ENCODE measurements at places on chromosomes 3 and 15.

- DNase-seq: no peak
Observed at GRCh38 chr3:1600700-1601418, 497.8 kb upstream of the CNTN4 start.

GRCh38 chr3:58464866-58465265, 27.0 kb upstream of the KCTD6 start:
- no peak for DNase-seq

DNA sequence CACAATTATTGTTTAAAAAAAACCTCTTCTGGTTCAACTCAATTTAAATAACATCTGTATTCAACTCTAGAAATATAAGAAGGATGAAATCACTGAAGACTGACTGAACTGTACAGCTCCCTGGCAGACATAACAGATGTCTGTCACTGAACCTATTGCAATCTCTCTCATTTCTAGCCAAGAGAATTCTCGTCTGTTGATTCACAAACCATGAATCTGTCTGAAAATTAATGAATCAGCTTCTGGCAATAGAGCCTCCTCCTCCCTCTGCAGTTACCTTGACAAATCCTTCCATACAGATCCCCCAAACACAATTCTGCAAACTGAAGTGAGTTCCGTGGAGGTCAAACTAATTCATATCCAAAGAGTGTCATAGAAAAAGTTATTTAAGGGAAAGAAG, 561.4 kb downstream of the PYDC2 start:
- no peak for DNase-seq

GRCh38 chr3:4845882-4846281, 133.4 kb upstream of the BHLHE40 start:
- DNase-seq: no peak

DNA sequence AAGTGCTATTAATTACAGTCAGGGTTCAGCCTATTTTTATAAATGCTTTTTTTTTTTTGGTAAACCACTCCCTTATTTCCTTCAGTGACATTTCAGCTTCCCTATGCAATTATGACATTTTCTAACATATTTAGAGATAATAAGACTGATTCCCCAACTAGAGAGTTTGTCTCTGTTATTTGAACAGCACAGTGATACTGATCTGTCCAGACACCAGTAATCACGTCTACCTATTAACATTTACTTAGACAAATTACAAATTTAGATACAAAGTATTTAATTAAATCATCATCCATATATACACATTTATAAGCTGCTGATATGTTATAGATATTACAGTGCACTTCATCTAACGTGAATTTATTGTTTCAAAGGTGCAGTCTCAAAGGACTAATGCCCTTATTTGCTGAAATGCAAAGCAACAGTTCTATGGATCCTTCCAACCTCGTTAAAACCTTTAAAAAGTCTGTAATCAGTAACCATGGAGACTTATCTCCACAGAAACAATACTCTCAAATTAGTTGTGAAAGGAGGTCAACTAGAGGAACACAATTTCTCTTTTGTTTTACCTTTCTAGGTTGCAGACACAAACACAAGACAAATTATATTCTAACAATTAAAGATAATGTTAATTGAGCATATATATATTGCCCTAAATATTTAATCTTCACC, 1531.1 kb downstream of the SI start:
- DNase-seq: no peak

GRCh38 chr3:151410891-151411559, 26.5 kb upstream of the P2RY12 start:
- no peak for DNase-seq

DNA sequence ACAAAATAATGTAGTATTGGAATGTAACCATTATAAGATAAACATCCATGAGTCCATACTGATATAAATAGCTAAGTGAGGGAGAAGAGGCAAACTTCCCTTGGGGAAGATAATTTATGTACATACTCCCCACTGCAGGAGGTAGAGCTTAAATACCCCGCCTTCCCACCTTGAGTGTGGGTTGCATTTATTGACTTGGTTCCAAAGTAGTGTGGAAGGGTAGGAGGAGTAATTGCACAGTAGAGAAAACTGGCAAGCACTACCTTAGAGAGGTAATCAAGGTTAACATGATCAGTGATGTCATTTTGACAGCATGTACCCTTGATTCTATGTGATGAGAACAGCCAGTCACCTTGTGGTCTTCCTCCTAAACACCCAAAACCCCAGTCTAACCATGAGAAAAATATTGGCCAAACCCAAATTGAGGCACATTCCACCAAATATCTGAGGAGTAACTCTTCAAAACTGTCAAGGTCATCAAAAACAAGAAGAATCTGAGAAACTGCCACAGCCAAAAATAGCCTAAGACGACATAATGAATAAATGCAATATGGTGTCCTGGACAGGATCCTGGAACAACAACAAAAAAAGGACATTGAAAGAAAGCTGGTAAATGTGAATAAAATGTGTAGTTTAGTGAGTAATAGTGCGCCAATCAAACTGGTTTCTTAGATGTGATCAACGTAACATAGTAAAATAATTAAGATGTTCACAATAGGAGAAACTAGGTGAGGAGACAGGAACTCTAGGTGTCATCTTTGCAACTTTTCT, 774 bp upstream of the CNOT10 start:
- DNase-seq: no peak

DNA sequence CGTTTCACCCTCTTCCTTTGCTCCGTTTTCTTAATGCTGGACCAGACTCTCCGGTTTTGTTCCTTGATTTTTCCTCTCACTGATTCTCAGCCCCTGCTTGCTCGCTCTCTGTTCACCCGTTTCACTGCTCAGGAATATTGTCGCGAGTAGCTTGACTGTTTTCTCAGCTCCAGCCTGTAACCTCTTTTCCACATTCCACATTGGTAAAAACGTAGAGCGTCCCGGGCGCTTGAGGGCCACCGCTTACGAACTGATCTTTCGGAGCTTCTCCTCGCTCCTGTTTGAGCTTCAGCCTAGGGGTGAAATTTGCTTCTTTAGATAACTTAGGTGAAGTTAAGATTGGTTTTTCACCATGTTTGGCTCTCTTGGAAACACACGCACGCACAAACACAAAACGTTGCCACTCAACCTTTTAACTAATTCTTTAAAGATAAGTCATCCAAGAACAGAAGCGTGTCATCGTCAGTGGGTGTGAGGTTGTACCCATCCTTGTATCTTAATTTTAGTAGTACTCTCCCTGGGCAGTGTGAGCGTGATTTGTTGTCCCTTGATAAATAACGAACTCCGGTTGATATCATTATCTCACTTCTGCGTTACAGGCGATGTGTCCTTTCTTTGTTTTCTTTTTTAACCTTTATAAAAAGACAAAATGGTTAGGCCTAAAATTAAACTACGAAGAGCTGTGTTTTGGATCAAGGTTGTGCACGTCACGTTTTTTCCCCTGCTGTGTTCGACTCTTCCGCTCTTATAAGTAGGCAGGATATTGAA, 1.0 kb downstream of the PAK2 start:
- no peak for DNase-seq

- no peak for DNase-seq
Observed at GRCh38 chr15:27361438-27361837, 390.5 kb downstream of the GABRG3 start.

- DNase-seq: no peak
Observed at GRCh38 chr3:37520907-37521341, 340.8 kb upstream of the CTDSPL start.

DNA sequence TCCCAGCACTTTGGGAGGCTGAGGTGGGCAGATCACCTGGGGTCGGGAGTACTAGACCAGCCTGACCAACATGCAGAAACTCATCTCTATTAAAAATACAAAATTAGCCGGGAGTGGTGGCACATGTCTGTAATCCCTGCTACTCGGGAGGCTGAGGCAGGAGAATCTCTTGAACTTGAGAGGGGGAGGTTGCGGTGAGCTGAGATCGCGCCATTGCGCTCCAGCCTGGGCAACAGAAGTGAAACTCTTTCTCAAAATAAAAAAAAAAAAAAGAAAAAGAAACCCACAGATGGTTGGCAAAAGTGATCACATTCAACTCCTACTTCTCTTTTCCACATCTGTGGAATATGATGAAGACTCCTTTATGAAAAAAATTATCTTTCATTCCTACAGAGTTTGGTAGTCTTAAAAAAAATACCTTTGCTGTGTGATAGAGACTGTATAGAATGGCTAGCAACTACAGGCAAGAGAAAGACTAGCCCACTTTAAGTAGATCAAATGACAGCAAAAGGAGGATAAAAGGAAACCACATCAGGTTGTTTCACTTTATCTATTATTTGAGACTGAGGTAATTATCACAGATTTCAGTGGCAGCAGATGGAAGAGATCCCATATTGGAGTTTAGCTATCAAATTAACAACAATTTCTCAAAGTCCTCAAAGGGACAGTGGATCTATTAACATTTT, 172.9 kb upstream of the TSPAN3 start:
- no peak for DNase-seq

GRCh38 chr3:41434781-41435180, 235.5 kb downstream of the CTNNB1 start:
- no peak for DNase-seq

DNA sequence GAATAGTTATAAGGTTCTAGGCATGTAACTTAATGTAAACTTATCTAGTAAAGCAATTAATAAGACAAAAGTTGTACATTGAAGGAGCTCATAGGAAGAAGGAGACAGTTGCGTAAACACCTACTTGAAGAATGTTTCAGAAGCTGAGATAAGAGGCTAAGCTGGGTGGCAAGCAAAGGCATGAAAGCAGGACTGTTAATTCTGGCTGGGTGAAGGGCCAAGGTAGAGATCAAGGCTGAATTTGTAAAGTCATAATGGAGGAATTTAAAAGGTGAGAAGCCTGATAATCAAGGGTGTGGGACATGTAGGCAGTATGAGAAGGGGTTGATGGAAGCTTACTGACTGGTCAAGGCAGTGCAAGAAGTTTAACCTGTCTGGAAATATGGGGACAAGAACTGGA, 80.4 kb upstream of the TGFBR2 start:
- DNase-seq: no peak
